ENCODE measurements at places on chromosomes 13 and 19. TPM values are rescaled to one million over a fixed set of nuclear protein-coding genes. Genes with fewer than 3 reads are reported as not detected.

Gene HOMER3
- total RNA-seq, result 61.0 TPM

Gene VSTM1
- not detected for total RNA-seq

Gene KLF16
- 14.4 TPM for total RNA-seq

Gene MPND
- total RNA-seq, result 6.2 TPM

Gene CLDN10
- total RNA-seq, result 0.29 TPM

Gene ADGRE2
- total RNA-seq, result not detected

Gene DIAPH3
- total RNA-seq, result 59.7 TPM

Gene EDNRB
- total RNA-seq, result 1.7 TPM

Gene CLEC11A
- 8.0 TPM for total RNA-seq

Gene DACH1
- 7.3 TPM for total RNA-seq

Gene EMC10
- total RNA-seq, result 36.2 TPM

Gene F2RL3
- total RNA-seq, result 2.4 TPM

Gene ATP4B
- not detected for total RNA-seq

Gene PRSS57
- total RNA-seq, result not detected

Gene FAAP24
- 4.8 TPM for total RNA-seq

Gene DPF1
- 2.1 TPM for total RNA-seq

Gene MCEMP1
- total RNA-seq, result not detected

Gene SNRPD2
- total RNA-seq, result 253 TPM

Gene TMEM150B
- total RNA-seq, result not detected

Gene ALG5
- 33.1 TPM for total RNA-seq

Gene MCF2L
- 0.07 TPM for total RNA-seq

Gene MAB21L1
- total RNA-seq, result not detected

Gene CPB2
- total RNA-seq, result not detected

Gene RGL3
- total RNA-seq, result 2.9 TPM

Gene CEACAM7
- not detected for total RNA-seq

Gene MEDAG
- 13.0 TPM for total RNA-seq

Gene AMER2
- total RNA-seq, result not detected

Gene KLK2
- total RNA-seq, result not detected

Gene KLHL1
- not detected for total RNA-seq

Gene TRAPPC2B
- 9.3 TPM for total RNA-seq

Gene CGB5
- total RNA-seq, result 0.22 TPM

Gene FGF22
- not detected for total RNA-seq

Gene MRPS31
- total RNA-seq, result 26.6 TPM

Gene CCDC122
- 7.6 TPM for total RNA-seq

Gene LILRB4
- total RNA-seq, result not detected

Gene GIPC3
- 0.79 TPM for total RNA-seq

Gene CLIP3
- 4.3 TPM for total RNA-seq

Gene ZNF93
- total RNA-seq, result 11.8 TPM

Gene ZNF253
- total RNA-seq, result 3.4 TPM

Gene APOC1
- 1.2 TPM for total RNA-seq

Gene MAP3K10
- total RNA-seq, result 7.3 TPM

Gene PDE4C
- total RNA-seq, result 0.57 TPM

Gene FUT6
- total RNA-seq, result not detected

Gene CYP2A7
- not detected for total RNA-seq

Gene ALOX5AP
- not detected for total RNA-seq

Gene DCLK1
- total RNA-seq, result 3.5 TPM

Gene F10
- not detected for total RNA-seq

Gene SBSN
- not detected for total RNA-seq

Gene ZSWIM9
- total RNA-seq, result 2.9 TPM

Gene ZNF850
- total RNA-seq, result 4.7 TPM

Gene RASAL3
- total RNA-seq, result 2.4 TPM

Gene ZNF534
- not detected for total RNA-seq

Gene IGFL4
- total RNA-seq, result not detected

Gene LILRA2
- not detected for total RNA-seq

Gene N4BP2L1
- total RNA-seq, result 1.8 TPM

Gene AXL
- total RNA-seq, result 242 TPM

Gene CHERP
- 13.4 TPM for total RNA-seq
